ENCODE measurements at places on chromosomes 2 and 18.
A peak's percentile ranks its signal among the peaks of the same experiment; 100 is the strongest.

- no peaks in the 10 kb centered on the region for H3K27me3 ChIP-seq
- no peak overlapping the region for H3K27ac ChIP-seq
- no peak for DNase-seq
- H3K36me3 ChIP-seq: no peaks in the 10 kb centered on the region
- H3K4me1 ChIP-seq: no peaks in the 10 kb centered on the region
- H3K4me3 ChIP-seq: no peak overlapping the region
Observed at GRCh38 chr2:27416151-27416550, 6.8 kb upstream of the PPM1G start.

- no peaks in the 10 kb centered on the region for H3K27me3 ChIP-seq
- no peak overlapping the region for H3K4me3 ChIP-seq
- DNase-seq: no peak
- no peaks in the 10 kb centered on the region for H3K36me3 ChIP-seq
Observed at GRCh38 chr18:59758106-59758505, 60.9 kb upstream of the CCBE1 start.

- peaks cover 62% of the 10 kb centered on the region for H3K4me1 ChIP-seq
- DNase-seq: peak; percentile 48
Observed at GRCh38 chr2:32008805-32009515, 1.8 kb downstream of the MEMO1 start.

- H3K27me3 ChIP-seq: peaks cover 3% of the 10 kb centered on the region
- no peak for DNase-seq
Observed at GRCh38 chr18:75205514-75206132, 3.3 kb downstream of the PTGR3 start.

DNA sequence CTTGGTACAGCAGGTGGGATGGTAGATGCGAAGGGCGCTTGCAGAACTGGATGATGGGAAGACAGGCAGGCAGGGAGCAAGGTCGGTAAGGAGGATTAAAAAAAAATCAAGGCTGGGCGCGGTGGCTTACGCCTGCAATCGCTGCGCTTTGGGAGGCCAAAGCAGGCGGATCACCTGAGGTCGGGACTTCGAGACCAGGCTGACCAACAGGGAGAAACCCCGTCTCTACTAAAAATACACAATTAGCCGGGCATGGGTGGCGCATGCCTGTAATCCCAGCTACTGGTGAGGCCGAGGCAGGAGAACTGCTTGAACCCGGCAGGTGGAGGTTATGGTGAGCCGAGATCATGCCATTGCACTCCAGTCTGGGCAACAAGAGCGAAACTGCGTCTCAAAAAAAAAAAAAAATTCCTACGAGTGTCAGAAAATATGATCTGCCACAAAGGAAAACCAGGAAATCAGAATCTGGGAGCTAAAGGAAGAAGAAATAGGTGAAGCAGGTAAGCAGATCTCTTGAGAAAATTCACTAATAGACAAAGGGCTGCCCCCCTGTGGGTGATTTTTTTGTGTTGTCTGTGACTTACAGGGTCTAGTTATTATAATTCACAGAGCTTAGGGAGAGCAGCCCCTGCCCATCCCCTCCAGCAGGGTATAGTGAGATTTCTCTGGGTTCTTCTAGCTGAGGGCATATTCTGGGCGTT, 46.2 kb downstream of the C2orf42 start:
- no peak for DNase-seq
- H3K4me1 ChIP-seq: peaks cover 20% of the 10 kb centered on the region

DNA sequence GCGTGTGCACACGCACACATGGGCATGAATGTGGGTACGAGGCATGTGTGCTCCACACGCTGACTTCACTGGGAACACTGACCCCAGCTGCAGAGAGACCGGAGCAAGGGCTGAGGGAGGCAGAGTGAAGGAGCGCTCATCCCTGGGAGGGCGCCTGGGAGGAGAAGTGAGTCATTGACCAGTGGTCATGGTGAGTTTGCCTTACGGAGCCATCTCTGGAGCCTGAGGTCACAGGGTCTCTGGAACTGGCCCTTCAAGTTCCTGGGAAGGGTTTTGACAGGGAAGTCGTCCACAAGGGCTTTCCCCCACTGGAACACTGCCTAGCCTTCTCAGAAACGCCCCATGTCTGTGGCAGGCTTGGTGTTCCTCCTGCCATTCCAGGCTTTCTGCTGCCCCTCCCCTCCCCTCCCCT, 14.3 kb upstream of the TMEM185B start:
- no peaks in the 10 kb centered on the region for H3K36me3 ChIP-seq
- H3K4me3 ChIP-seq: no peak overlapping the region
- H3K4me1 ChIP-seq: peaks cover 41% of the 10 kb centered on the region
- H3K27me3 ChIP-seq: no peaks in the 10 kb centered on the region

DNA sequence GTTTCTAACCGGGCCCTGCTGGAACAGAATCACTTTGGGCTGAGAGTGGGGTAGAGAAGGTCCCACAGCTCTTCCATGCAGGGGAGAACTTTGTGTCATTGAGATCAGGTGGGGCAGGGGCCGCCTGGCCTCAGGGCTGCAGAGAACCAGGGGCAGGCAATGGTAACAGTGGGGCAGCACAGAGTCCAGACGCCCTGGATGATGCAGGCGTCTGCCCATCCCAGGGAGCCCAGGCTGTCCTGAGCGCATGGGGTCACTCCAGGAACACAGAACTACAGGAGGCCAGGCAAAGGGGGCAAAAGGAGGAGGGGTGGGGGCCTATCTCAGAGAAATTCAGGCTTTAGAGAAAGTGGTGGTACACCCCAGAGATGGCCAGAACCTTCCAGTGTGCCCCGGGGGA, 121.3 kb downstream of the NDUFA10 start:
- H3K27ac ChIP-seq: no peak overlapping the region
- H3K4me3 ChIP-seq: no peak overlapping the region
- H3K36me3 ChIP-seq: no peaks in the 10 kb centered on the region
- peaks cover 20% of the 10 kb centered on the region for H3K27me3 ChIP-seq

DNA sequence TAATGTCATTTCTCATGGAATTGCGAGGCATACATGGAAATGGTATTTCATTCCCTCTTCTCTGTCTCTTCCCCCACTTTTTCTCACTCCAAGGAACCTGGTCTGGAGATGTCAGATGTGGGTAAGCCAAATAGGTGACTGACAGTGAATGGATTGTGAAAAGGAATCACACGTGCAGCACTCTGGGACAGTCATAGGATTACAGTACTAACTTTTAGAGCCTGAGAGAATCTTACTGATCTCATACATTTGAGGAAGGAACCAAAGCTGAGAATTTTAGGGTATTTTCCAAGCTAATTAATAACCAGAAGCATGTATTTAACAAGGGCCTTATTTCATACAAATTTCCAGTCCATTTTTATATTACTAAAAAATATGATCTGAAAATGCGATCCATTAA, 58.1 kb upstream of the ERBB4 start:
- peaks cover 35% of the 10 kb centered on the region for H3K4me1 ChIP-seq
- no peak overlapping the region for H3K27ac ChIP-seq
- no peak for DNase-seq
- H3K27me3 ChIP-seq: no peaks in the 10 kb centered on the region
- no peaks in the 10 kb centered on the region for H3K36me3 ChIP-seq
- no peak overlapping the region for H3K4me3 ChIP-seq

GRCh38 chr2:205337274-205337673, 345.0 kb upstream of the NRP2 start:
- no peak overlapping the region for H3K4me3 ChIP-seq
- H3K27me3 ChIP-seq: no peaks in the 10 kb centered on the region
- H3K27ac ChIP-seq: no peak overlapping the region
- DNase-seq: no peak
- peaks cover 14% of the 10 kb centered on the region for H3K36me3 ChIP-seq
- no peaks in the 10 kb centered on the region for H3K4me1 ChIP-seq

GRCh38 chr2:26769089-26769761, 5.1 kb downstream of the SLC35F6 start:
- no peak for DNase-seq
- H3K4me1 ChIP-seq: peaks cover 52% of the 10 kb centered on the region
- no peak overlapping the region for H3K4me3 ChIP-seq
- H3K27ac ChIP-seq: peak overlapping the region; percentile 76

DNA sequence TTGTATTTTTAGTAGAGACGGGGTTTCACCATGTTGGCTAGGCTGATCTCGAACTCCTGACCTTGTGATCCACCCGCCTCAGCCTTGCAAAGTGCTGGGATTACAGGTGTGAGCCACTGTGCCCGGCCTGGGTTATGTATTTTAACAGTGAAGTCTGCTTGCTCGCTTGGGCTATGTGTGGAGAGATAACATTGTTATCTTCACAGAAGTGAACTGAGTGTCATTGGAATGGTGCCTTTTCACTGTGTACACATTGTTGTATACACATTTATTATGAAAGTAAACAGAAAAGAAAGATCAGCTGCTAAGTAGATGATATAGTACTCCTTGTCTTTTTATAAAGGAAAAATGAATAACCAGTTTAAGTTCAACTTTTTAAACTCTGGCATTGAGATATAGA, 30.4 kb downstream of the RNF138 start:
- H3K4me3 ChIP-seq: no peak overlapping the region
- H3K36me3 ChIP-seq: peaks cover 13% of the 10 kb centered on the region
- no peaks in the 10 kb centered on the region for H3K27me3 ChIP-seq
- DNase-seq: no peak
- H3K27ac ChIP-seq: no peak overlapping the region

- peaks cover 4% of the 10 kb centered on the region for H3K27me3 ChIP-seq
- H3K4me3 ChIP-seq: no peak overlapping the region
- DNase-seq: no peak
- H3K4me1 ChIP-seq: peaks cover 22% of the 10 kb centered on the region
Observed at GRCh38 chr2:37201208-37201607, 4.9 kb downstream of the CEBPZOS start.

DNA sequence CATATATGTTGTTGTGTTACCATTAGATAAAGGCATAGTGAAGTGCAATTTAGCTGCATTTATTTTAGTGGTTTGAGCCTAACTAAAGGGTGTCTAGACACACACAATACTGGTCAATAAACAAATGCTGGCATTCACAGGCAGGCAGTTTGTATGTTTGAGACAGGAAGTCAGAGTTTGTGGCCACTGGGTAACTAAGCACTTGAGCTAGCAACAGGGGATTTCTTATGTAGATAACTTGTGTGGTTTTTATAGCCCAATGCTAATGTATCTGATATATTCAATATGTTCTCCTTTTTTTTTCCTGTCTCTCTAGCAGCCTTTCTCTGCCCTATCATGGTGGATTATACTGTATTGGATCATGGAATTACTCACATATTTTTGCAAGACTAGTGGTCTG, 38.1 kb downstream of the LRRTM4 start:
- H3K4me3 ChIP-seq: no peak overlapping the region
- H3K4me1 ChIP-seq: no peaks in the 10 kb centered on the region
- no peak overlapping the region for H3K27ac ChIP-seq
- no peaks in the 10 kb centered on the region for H3K27me3 ChIP-seq

DNA sequence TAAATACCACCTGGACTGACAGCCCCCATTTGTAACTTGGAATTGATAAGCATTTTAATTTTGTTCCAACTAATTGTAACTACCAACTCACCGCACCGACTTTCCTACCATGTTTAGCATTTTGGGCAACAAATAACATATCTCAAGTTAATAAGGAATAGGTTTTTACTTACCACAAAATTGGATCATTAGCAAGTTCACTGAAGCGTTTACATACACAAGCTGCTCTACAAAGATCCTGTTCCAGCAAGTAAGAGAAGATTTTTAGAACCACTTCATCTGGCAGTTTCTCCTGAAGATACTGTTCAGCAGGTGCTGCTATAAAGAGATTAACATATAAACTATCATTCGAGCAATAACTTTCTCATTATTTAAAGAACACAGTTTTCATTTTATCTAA, 55.7 kb downstream of the MSH6 start:
- H3K36me3 ChIP-seq: peaks cover 13% of the 10 kb centered on the region
- no peak for DNase-seq
- H3K4me1 ChIP-seq: peaks cover 11% of the 10 kb centered on the region
- no peak overlapping the region for H3K27ac ChIP-seq

GRCh38 chr18:58334061-58334460, 290.0 kb downstream of the NEDD4L start:
- H3K4me1 ChIP-seq: peaks cover 24% of the 10 kb centered on the region
- DNase-seq: no peak
- peaks cover 4% of the 10 kb centered on the region for H3K36me3 ChIP-seq
- H3K27me3 ChIP-seq: peaks cover 6% of the 10 kb centered on the region
- H3K27ac ChIP-seq: no peak overlapping the region

- no peaks in the 10 kb centered on the region for H3K27me3 ChIP-seq
- H3K4me1 ChIP-seq: peaks cover 40% of the 10 kb centered on the region
- no peak for DNase-seq
- peak overlapping the region; percentile 65 for H3K27ac ChIP-seq
Observed at GRCh38 chr2:222756362-222756831, 84.9 kb downstream of the MOGAT1 start.

- no peak overlapping the region for H3K4me3 ChIP-seq
- no peaks in the 10 kb centered on the region for H3K4me1 ChIP-seq
- no peaks in the 10 kb centered on the region for H3K36me3 ChIP-seq
- H3K27me3 ChIP-seq: peaks cover 69% of the 10 kb centered on the region
- no peak for DNase-seq
Observed at GRCh38 chr2:121034551-121034950, 250.5 kb downstream of the TFCP2L1 start.

GRCh38 chr18:6249170-6249569, 165.5 kb downstream of the L3MBTL4 start:
- peaks cover 8% of the 10 kb centered on the region for H3K36me3 ChIP-seq
- H3K4me1 ChIP-seq: no peaks in the 10 kb centered on the region
- no peak for DNase-seq
- no peak overlapping the region for H3K27ac ChIP-seq
- H3K27me3 ChIP-seq: no peaks in the 10 kb centered on the region
- H3K4me3 ChIP-seq: no peak overlapping the region

- no peaks in the 10 kb centered on the region for H3K36me3 ChIP-seq
- H3K27ac ChIP-seq: no peak overlapping the region
- H3K4me3 ChIP-seq: peak overlapping the region; percentile 61
- H3K27me3 ChIP-seq: peaks cover 2% of the 10 kb centered on the region
- H3K4me1 ChIP-seq: peaks cover 16% of the 10 kb centered on the region
Observed at GRCh38 chr2:61689568-61689967, 151.4 kb upstream of the XPO1 start.

GRCh38 chr2:46499392-46499785, 20.0 kb downstream of the TMEM247 start:
- H3K27ac ChIP-seq: peak overlapping the region; percentile 94
- H3K4me3 ChIP-seq: peak overlapping the region; percentile 92
- DNase-seq: no peak
- H3K36me3 ChIP-seq: peaks cover 4% of the 10 kb centered on the region
- H3K27me3 ChIP-seq: peaks cover 10% of the 10 kb centered on the region

DNA sequence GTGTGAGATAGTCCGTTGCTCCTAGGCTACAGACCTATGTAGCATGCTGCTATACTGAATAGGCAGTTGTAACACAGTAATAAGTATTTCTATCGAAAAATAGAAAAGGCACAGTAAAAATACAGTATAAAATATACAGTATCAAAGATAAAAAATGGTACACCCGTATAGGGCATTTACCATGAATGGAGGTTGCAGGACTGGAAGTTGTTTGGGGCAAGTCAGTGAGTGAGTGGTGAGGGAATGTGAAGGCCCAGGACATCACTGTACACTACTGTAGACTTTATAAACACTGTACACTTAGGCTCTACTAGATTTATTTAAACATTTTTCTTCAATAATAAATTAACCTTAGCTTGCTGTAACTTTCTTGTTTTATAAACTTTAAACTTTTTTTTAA, 3.5 kb downstream of the MAP3K20 start:
- peaks cover 33% of the 10 kb centered on the region for H3K36me3 ChIP-seq
- no peak for DNase-seq
- no peak overlapping the region for H3K4me3 ChIP-seq
- H3K27me3 ChIP-seq: no peaks in the 10 kb centered on the region
- H3K4me1 ChIP-seq: peaks cover 85% of the 10 kb centered on the region
- H3K27ac ChIP-seq: peak overlapping the region; percentile 97
